Aorta (tissue), 5 donors: ENCODE measurements at places on chromosomes 6 and 20. TPM values are rescaled to one million over a fixed set of nuclear protein-coding genes. Genes with fewer than 3 reads are reported as not detected.

CRISP3 gene
- not detected for total RNA-seq

APOM gene
- total RNA-seq, result 0.96 TPM

DNA sequence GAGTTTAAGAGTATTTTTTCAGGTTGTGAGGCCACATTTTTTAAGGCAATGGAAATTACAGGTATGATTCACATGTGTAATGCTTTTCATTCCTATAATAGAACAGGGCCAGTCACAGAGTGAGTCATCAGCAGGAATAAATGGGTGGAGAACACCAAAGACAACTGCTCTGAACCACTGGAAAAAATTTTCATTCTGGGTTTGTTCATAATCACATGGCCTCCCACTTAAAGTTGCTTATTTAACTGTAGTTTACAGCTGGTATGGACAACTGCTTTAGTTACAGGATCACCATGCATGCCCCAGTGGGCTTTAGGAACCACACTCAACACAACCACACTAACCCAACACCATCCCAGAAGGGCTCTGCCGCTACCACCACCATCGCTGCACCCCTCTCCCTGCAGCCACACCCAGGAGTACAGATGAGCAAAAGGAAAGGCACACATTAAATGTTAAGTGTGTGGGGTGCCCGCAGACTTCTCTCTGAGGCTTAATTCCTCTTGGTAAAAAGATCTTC lies 107.0 kb upstream of the DST start:
- DNase-seq, result no peak
- H3K4me3 ChIP-seq, result no peak overlapping the region
- peaks cover 3% of the 10 kb centered on the region for H3K4me1 ChIP-seq
- no peaks in the 10 kb centered on the region for H3K27me3 ChIP-seq

- no peak overlapping the region for H3K4me3 ChIP-seq
Observed at GRCh38 chr6:2952557-2953095, 18.7 kb downstream of the SERPINB6 start.

DNA sequence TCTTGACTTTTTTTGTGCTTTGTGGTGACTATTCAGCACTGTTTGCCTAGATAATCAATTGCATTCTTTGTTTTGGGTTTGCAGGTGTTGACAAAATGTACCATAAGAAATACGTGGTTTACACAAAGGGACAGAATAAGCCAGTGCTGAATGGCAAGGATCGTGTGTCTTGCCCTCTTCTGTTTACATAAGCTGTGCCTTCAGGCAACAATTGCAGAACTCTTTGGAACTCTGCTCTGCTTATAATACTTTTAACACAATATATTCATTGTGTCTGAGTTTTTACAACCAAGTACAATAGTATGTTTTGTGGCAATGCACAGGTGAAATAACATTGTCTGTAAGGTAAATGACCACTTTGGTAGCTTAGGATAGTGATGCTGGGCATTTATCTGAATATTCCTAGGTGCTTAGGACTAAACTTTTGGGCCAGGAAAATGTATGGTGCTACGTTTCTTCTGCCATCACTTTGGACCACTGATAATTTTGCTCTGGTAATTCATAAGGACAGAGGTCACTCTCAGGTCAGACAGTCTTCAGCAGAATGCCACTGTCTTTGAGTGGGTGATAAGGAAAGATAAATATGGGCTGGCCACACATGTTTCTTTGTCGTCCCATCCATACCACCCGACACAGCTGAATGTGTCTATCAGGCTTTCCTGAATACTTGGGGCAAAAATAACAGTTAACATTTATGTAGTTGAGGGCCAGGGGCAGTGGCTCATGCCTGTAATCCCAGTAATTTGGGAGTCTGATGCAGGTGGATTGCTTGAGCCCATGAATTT lies 344.6 kb upstream of the IMPG1 start:
- no peak overlapping the region for H3K27ac ChIP-seq
- H3K4me3 ChIP-seq, result no peak overlapping the region
- H3K36me3 ChIP-seq, result no peaks in the 10 kb centered on the region
- H3K4me1 ChIP-seq, result no peaks in the 10 kb centered on the region

COL11A2 gene
- total RNA-seq, result 1.7 TPM

- no peaks in the 10 kb centered on the region for H3K4me1 ChIP-seq
- DNase-seq, result no peak
- no peaks in the 10 kb centered on the region for H3K27me3 ChIP-seq
- H3K27ac ChIP-seq, result no peak overlapping the region
- H3K4me3 ChIP-seq, result no peak overlapping the region
- H3K36me3 ChIP-seq, result peaks cover 8% of the 10 kb centered on the region
Observed at GRCh38 chr6:167030222-167031072, 31.2 kb downstream of the CEP43 start.

- H3K36me3 ChIP-seq, result no peaks in the 10 kb centered on the region
- H3K4me3 ChIP-seq, result no peak overlapping the region
- DNase-seq, result no peak
- no peak overlapping the region for H3K27ac ChIP-seq
Observed at GRCh38 chr6:49524541-49524940, 24.8 kb downstream of the GLYATL3 start.

DNA sequence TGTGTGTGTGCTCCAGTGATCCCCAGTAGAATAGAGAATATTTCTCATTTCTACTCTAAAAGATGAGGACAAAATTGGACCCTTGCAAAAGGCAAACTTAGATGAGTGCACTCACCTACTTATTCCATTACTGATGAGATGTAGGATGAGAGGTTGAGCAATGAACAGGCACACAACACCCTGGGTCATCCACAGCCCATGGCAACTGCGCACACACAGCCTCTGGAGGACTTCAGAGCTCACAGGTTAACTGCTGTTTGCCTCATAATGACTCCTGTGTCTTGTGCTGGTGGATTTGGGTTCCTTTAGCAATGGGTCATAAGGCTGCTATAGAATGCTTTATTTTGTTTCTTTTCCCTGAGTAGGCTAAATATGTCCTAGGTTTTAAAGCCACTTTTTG lies 103.6 kb upstream of the TNFAIP3 start:
- H3K4me1 ChIP-seq, result no peaks in the 10 kb centered on the region
- DNase-seq, result no peak
- H3K27ac ChIP-seq, result no peak overlapping the region
- no peaks in the 10 kb centered on the region for H3K27me3 ChIP-seq

DYNLT2 gene
- 1.2 TPM for total RNA-seq

GRCh38 chr20:62376112-62377063 lies 9.3 kb upstream of the LAMA5 start:
- no peak overlapping the region for H3K4me3 ChIP-seq
- no peak for DNase-seq
- no peaks in the 10 kb centered on the region for H3K27me3 ChIP-seq

CASP8AP2 gene
- total RNA-seq, result 16.3 TPM

DNA sequence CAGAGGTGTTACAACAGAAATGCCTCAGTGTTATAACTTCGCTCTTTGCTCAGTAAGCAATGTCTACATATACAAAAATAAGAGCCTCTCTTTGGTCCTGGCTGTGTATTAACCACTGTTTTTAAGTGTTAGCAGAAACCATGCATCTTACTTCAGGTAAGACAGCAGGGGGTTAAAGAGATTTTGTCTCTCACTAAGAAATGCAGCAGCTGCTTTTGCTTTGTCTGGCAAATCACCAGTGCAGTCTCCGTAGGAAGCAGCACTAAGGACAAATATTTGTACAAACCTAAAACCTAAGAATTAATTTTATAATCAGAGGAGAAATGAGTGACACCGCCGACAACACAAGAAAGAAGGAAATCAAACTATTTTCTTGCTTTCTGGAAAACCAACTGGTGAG lies 758 bp downstream of the SMIM28 start:
- no peaks in the 10 kb centered on the region for H3K27me3 ChIP-seq
- H3K4me3 ChIP-seq, result no peak overlapping the region
- no peaks in the 10 kb centered on the region for H3K36me3 ChIP-seq
- H3K27ac ChIP-seq, result no peak overlapping the region
- H3K4me1 ChIP-seq, result no peaks in the 10 kb centered on the region

GRCh38 chr6:13924949-13925881 lies at the start of gene RNF182:
Gene RNF182, plus strand, starts transcription at chr6:13924952. Its CDS starts 52,168 bp downstream, at chr6:13977120.
- H3K4me3 ChIP-seq, result peak within 1 kb of the TSS; percentile 15
- H3K36me3 ChIP-seq, result no peaks in the 10 kb centered on the region
- H3K4me1 ChIP-seq, result no peaks in the 10 kb centered on the region
- no peak within 1 kb of the TSS for H3K27ac ChIP-seq
- H3K27me3 ChIP-seq, result no peaks in the 10 kb centered on the region

DNA sequence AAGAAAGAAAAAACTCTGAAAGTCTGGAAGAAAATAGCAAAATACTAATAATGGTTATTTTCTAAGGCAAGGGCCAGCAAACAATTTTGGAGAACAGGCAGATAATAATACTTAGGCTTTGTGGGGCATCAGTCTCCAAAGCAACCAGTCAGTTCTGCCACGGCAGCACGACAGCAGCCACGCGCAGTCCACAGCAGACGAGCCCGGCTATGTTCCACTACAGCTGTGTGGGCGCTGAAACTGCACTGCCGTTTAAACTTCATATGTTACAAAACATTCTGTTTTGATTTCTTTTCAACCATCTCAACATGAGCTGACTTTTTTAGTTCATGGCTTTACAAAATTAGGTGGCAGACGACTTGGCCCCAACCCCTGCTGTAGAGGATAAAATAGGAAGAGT lies 29.9 kb downstream of the MRS2 start:
- no peaks in the 10 kb centered on the region for H3K4me1 ChIP-seq
- H3K27me3 ChIP-seq, result no peaks in the 10 kb centered on the region
- no peak for DNase-seq
- H3K27ac ChIP-seq, result no peak overlapping the region

- H3K36me3 ChIP-seq, result no peaks in the 10 kb centered on the region
- no peak for DNase-seq
- no peak overlapping the region for H3K4me3 ChIP-seq
- no peaks in the 10 kb centered on the region for H3K4me1 ChIP-seq
- no peaks in the 10 kb centered on the region for H3K27me3 ChIP-seq
Observed at GRCh38 chr6:165794179-165794601, 131.1 kb upstream of the PDE10A start.

PPIL6 gene
- 1.0 TPM for total RNA-seq
